Stimulated activated CD8-positive, alpha-beta memory T cell treated with anti-CD3 and anti-CD28 coated beads, Interleukin-15, amount 100 ng/mL, for 4 hours (primary cell): ENCODE measurements at places on chromosomes 4 and X.

DNA sequence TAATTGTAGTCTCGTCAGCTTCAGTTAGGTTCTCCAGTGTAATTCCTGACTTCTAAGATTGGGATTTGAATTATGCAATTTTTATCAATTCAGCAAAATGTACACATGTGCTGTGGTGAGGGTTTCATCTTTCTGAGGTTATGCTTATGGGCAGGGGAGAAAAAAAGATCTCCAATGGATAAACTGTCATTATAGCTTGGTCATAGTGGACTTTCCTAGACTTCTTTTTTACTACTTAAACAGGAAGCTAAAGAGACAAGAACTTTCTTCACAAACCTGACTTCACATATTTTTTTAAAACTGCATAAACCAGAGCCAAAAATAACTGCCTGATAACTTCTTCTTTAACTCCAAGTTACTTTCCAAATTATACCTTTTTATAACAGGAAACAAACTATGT, 21.7 kb upstream of the SPP1 start:
- DNase-seq, result no peak

DNA sequence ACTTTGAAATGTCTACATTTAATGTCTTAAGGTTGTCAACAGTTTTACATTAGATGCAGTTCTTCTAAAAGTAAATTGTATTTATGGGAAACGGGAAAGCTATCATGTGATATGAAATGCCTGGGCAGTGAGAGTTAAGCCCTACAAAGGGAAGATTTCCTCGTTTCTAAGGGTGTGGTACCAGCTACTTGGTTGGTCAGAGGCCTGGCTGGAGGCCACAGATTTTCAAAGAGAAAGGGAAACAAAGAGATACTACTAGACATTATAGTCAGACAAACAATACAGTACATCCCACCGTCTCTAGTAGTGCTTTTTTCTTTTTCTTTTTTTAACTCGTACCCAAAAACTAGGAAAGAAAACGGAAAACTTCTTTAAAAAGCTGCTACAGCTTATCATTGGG, 467.8 kb downstream of the PCDH7 start:
- DNase-seq, result no peak

- no peak for DNase-seq
Measured at GRCh38 chrX:120549483-120550452, 11.0 kb downstream of the CUL4B start.

DNA sequence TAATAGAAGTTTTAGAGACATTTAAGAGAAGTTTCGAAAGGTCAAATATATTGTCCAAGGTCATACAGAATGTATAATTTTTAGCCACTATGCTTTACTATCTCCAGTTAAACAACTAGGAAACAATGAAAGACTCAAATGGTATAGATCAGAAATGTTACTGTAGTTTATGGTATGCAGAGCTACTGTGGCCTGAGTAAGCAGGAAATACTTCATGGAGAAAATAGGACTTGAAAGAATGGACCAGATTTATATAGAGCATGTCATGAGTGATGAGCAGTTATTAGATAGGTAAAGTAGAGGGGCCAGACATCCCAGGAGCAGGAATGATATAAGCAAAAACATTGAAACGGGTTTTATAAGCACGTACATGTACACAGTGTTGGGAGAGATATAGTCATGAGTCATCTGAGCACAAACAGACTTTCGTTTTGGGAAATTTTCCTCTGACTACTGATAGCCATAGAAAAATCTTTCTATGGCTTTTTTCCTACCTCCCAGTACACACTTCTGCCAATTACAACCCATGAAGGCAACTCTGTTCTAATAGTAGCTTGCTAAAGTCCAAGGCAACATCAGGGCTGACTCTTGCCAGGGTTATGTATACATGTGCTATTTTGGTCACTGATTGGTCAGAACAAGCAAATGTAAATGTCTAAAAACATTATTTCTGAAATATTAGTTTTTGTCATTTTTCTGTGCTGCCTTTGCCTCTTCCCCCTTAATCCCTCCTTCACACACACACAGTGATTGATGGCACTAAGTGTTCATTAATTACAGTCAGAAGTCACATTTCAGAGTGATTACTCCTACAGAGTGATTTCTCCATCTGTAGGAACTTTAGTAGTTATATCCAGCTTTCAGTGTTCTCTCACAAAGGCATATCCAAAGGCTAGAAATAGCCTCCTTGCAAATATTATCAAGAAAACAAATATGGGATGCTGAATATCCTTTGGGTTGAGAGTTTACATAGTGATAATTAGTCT, 198.7 kb downstream of the ENOX2 start:
- no peak for DNase-seq

GRCh38 chrX:94834226-94834625, 1160.2 kb downstream of the FAM133A start:
- DNase-seq, result no peak

GRCh38 chrX:72641611-72642010, 69.0 kb upstream of the HDAC8 start:
- DNase-seq, result no peak

GRCh38 chrX:63889001-63889400, 104.0 kb upstream of the ARHGEF9 start:
- no peak for DNase-seq

DNA sequence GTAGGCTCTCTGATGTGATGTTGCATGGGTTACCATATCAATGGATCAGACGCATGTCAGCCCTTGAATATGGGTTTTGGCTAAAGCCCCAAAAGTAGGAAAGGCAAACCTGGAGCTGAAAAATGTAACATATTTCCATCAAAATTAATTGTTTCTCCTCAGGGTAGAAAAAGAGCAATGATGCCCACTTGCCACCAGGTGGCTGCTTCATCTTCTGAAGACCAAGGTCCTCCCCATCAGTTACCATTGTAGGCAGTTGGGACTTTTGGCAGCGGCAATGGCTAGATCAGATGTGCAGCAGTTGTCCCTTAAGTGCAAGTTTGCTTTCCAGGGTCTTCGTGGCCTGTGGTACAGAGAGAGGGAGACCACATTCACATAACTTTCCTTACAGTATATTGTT, 118.2 kb downstream of the NAF1 start:
- no peak for DNase-seq

DNA sequence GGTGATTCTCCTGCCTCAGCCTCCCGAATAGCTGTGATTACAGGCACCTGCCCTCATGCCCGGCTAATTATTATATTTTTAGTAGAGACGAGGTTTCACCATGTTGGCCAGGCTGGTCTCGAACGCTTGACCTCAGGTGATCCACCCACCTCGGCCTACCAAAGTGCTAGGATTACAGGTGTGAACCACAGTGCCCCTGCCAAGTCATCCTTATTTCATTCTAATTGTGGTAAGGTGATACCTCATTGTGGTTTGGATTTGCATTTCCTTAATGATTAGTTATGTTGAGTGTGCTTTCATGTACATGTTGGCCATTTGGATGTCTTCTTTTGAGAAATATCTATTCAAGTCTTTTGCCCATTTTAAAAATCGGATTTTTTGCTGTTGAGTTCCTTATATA, 93.0 kb downstream of the USP9X start:
- DNase-seq, result no peak

GRCh38 chr4:2254665-2255500, 7.0 kb downstream of the MXD4 start:
- DNase-seq, result no peak
